ENCODE measurements at places on chromosomes 6 and 20. TPM values are rescaled to one million over a fixed set of nuclear protein-coding genes. Genes with fewer than 3 reads are reported as not detected.

The TBCC gene
- total RNA-seq, result 12.9 TPM

The TRAPPC3L gene
- total RNA-seq, result not detected

The MYCT1 gene
- total RNA-seq, result not detected

The HLA-DQA1 gene
- total RNA-seq, result 0.93 TPM

GRCh38 chr6:163370464-163371117, 43.9 kb upstream of the QKI start:
- DNase-seq, result no peak

DNA sequence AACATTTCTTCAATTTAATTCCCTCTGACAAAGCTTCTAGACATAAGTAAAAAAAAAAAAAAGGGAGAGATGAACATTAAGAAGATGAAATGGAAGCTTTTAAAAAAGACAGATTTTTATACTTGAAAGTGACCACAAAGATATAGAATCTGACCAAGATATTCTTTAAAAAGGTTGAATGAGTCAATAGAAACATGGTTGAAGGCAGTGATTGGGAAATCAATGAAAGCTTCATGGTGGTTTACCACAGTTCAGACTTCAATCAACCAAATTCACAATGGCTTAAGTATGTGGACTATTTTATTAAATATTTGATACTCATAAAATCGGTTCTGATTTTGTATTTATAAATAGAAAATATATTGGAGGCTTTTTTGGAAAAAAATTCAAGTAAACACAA, 248.4 kb upstream of the HSF2 start:
- no peak for DNase-seq

DNA sequence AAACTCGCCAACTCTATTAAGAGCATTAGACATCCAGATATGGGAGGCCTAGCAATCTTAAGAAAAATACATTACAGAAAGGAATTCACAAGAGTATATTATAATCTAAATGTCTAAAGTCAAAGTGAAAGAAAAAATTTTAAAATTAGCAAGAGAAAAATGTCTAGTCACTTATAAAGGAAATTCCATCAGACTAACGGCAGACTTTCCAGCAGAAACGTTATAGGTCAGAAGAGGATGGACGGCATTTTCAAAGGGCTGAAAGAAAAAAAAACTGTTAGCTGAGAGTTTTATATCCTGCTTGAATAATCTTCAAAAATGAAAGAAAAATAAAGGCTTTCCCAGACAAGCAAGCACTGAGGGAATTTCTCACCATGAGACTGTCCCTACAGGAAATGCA, 269.0 kb downstream of the HDGFL1 start:
- DNase-seq, result no peak

- DNase-seq, result peak; percentile 20
These were observed 154.6 kb downstream of the CDKAL1 start for GRCh38 chr6:20688710-20689500.

GRCh38 chr6:166998256-166999144, 697 bp upstream of the CEP43 start:
- DNase-seq, result peak; percentile 26

- DNase-seq, result peak; percentile 7
These were observed 90.1 kb upstream of the PREP start for GRCh38 chr6:105492706-105493673.

DNA sequence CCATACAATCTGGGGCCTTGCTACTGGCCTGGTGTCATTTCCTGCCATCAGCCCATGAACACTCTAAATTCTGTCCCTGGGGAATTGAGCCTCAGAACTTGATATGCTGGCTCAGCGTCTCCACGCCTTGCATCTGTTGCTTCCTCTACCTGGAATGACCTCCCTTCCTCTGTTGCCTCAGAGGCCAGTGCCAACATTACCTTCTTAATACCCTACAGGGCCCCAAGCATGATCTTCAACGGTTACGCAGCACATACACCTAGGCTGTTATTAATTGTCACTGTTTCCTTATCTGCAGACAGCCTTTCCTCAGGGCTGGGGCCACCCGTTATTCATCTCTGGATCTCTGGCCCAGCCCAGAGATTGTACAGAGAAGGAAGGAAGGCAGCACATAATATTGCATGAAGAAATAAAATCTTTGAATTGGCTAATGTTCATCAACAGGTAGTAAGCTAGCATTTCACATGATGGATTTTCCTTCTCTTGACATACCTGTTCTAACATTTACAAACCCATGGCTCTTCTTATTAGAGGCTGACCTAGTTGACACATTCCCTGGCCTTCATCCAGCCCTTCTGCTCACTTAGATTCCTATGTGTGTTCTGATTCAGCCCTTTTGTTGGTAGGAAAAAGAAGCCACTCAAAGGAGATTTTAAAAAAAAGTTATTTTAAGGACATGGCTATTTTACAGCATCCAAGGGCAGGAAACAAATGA, 8.4 kb upstream of the RNF182 start:
- DNase-seq, result no peak

DNA sequence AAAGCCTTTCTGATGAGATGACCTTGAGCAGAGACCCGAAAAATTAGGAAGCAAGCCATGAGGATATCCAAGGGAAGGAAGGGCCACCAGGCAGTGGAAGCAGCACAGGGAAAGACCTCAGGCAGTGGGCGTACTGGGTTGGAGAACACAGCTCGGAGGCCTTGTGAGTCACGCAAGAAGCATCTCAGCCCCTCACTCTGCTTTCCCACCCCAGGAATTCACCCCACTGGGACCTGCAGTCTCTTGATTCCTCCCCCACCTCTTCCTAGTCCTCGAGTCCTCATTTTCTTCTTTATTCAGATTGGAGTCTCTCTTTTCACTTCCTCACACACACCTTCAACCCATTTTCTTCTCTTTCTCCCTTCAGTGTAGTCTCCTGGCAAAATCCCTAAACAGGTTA, 27.0 kb downstream of the RPRD1B start:
- no peak for DNase-seq

- DNase-seq, result no peak
These were observed 20.0 kb upstream of the SPO11 start for GRCh38 chr20:57309544-57310115.

- no peak for DNase-seq
These were observed 18.4 kb downstream of the TIAM2 start for GRCh38 chr6:155013457-155013876.
